ENCODE measurements at places on chromosomes 13 and 19.

DNA sequence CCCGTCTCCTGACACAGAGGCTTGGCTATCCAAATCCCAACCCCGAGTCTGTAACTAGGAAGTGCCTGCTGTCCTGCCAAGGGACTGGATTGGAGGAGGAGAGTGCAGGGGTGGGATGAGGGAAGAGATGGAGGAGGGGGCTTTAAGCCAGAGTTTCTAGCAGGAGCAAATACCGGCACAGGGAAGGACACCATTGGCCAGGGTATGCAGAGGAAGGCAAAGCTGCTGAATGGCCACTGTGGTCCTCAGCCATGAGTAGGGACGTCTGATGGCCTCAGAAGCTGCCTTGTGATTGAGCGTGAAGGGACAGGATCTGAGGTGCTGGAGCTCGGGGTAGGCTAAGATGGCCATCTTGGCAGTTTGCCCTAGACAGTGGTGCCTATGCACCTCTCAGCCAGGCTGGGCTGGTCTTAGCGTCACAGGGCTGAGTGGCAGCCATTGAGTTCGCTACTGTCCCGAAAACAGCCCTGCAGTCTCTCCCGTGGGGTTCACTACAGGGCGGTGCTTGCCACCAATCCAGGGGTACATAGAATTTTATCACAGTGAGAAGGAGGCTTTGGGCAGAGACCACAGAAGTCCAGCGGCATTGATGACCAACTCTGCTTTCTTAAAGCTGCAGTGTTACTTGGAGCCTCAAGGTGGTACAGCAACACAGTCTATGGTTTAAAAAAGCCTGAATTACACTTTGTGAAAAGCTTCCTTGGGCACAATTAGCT is 61.8 kb downstream of the AKAP11 start:
- peak; percentile 42 for DNase-seq

- no peak for DNase-seq
Measured at GRCh38 chr19:1858412-1859081, 4.8 kb downstream of the KLF16 start.

DNA sequence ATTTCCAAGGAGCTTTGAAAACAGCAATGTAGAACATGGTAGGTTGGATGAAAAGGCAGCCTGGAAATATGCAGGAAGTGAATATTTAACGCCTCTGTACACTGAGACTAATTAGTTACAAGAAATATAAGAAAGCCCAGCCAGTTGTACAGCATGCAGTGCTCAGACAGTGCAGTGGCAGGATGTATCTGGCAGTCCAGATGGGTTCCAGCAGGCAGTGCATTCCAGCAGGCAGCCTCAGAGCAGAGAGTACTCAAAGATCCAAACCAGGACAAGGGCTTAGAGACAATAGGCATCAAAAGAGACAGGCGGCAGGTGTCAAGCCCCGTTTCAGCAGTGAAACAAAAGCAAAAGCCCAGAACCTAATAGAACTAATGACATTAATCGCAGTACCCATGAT is 2776.3 kb downstream of the PCDH9 start:
- no peak for DNase-seq

DNA sequence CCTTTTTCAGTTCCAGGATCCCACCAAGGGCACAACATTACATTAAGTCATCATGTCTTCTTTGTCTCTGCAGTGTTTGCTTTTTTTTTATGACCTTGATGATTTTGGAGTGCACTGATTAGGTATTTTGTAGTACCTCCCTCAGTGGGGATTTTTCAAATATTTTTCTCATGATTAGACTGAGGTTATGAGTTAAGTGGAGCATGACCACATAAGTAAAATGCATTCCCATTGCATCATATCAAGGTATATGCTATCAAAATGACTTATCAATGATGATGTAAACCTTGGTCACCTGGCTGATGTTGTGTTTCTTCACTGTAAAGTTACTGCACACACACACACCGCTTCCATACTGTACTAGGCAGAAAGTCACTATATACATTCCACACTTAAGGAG is 96.7 kb upstream of the TRPC4 start:
- no peak for DNase-seq

DNA sequence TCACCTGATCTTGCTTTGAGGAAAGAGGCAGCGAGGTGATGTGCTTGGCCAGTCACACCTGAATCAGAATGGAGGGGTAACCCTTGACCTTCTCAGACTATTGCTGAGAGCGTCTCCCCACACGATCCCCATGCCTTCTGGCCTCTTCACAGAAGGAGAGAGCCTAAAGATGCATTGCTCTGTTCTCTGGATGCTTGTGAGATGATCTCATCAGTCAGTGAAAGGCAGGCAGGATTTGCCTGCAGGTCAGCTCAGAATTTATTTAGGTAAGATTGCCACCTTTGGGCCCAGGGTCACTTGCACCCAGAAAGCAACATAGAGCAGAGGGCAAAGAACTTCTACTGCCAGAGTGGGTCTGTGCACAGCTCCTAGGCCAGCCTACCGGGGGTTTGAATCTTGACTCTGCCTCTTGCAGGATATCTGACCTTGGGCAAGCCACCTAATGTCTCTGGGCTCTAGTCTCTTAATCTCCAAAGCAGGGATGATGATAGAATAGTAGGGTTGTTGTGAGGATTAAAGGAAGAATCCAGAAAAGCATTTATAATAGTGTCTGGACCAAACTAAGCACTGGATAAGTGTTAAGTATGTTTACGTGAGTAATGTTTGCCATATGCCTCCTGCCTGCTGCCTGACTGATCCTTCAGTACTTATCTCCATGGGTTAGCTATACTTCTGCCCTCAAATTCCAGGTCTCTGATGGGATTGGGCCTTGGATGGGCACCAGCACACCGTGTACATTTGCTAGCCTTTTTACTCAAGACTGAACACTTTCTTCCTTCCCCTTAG is 8.4 kb upstream of the FLT1 start:
- DNase-seq, result no peak

GRCh38 chr19:1000591-1001537 is 645 bp downstream of the GRIN3B start:
- no peak for DNase-seq

GRCh38 chr19:3478409-3479176 is 1.7 kb downstream of the SMIM24 start:
- no peak for DNase-seq

- DNase-seq, result no peak
Measured at GRCh38 chr19:17327654-17328516, 6.8 kb downstream of the ANO8 start.

GRCh38 chr19:23547816-23548430 is 139.1 kb downstream of the ZNF675 start:
- no peak for DNase-seq

DNA sequence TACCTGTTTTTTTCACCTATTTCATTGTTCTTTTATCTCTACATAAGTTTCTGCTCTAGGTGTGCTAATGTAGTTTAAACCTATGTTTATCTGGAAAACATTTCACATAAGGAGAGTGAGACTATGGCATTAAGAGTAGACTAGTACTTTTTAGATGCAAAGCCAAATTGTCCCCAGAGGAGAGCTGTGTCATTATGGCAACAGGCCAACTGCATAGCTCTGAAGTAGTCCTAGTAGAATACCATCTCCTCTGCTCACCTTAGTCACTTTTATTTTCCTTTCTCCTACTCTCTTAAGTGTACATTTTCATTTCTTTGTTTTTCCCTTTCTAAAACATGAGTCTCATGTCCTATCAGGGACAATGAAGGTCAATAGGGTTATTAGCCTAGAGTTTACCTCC is 123.1 kb downstream of the ITGBL1 start:
- DNase-seq, result no peak

GRCh38 chr13:33676045-33676989 is 141.6 kb upstream of the RFC3 start:
- DNase-seq, result peak; percentile 36

DNA sequence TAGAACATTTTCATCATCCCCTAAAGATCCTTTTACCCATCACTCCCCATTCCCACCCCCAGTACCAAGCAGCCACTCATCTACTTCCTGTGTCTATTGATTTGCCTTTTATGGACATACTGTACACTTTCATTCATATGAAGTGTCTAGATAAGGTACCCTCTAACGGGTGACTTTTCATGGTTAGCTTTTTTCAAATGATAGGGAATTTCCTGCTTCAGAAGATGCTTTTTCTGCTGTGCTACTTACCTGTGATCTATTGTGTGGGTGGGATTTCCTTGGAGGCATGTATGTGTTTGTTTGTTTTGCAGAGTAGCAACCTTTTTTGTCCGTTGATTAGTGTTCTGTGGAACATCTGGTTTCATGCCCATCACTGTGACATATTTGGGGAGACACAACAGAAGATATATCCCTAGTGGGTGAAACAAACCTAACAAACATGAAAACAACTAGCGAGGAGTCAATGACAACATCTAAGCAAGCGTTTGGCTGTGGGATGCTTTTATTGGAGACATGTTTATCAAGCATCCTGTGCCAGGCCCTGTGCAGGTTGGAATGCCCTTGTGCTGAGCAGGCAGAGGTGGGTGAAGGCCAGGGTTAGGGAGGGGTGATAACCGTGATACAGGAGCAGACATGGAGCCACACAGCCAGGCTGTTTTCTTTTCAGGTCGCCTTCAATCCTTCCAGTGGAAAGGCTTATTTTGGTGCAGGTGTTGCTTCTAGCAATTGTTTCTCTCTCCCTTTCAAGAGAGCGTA is 17.6 kb downstream of the SPINT2 start:
- DNase-seq, result no peak

GRCh38 chr13:89375839-89376238 is 1704.7 kb downstream of the SLITRK5 start:
- DNase-seq, result peak; percentile 61

- no peak for DNase-seq
Measured at GRCh38 chr13:46025157-46025556, 27.4 kb downstream of the ZC3H13 start.

DNA sequence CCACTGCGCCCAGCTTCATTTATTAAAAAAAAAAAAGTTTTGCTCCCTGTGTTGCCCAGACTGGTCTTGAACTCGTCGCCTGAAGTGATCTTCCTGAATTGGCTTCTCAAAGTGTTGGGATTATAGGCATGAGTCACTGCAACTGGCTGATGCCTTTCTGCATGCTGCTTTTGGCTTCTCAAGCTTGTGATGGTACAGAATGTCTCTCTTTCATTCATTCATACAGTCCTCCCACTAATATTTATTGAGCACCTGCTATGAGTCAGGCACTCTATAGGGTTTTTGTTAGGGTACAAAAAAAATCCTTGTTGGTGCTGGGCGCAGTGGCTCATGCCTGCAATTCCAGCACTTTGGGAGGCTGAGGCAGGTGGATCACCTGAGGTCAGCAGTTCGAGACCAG is 9.0 kb downstream of the TSPAN16 start:
- DNase-seq, result no peak

DNA sequence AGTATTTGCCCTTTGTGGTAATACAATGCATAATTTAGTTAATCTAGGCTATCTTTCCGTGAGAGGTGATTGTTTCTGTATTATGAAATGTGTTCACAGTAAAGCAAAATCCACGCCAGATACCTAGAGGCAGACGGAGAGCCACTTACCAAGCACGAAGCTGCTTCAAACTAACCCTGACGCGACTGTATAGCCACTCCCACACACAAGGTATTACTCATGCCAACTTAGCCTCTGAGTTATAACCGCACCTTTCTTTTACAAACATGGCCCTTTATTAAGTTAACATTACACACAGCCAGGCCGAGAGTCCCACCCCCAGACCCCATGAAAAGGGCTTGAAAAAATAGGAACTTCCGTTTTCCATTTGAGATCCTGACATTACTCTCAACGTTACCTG is 185.7 kb downstream of the ABCC4 start:
- no peak for DNase-seq

- no peak for DNase-seq
Measured at GRCh38 chr13:30371649-30372265, 50.5 kb upstream of the UBE2L5 start.

DNA sequence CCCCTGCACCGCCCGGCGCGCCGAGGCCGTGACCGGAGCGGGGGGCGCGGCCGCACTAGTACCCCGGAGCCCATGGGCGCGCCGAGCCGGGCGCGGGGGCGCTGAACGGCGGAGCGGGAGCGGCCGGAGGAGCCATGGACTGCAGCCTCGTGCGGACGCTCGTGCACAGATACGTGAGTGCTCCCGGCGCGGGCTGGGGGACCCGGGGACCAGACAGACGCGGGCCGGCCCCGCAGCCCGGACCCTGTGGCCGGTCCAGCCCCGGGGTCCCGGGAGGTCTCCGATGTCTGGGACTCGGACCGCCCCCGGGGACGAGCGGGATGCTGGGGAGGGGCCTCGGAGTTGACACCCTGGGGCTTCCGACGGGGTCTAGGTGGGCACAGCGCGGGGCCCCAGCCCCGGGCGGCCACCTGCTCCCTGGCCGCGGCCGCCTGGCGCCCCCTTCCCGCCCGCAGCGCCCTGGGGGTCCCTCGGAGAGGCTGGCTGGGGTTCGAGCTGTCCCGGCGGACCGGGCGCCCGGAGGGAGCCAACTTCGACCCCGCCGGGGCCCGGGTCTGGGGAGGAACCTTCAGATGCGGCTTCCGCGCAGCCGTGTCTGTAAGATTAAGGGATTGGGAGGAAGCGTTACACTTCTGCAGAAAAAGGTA is 568 bp downstream of the ATP11A start:
- DNase-seq, result no peak

DNA sequence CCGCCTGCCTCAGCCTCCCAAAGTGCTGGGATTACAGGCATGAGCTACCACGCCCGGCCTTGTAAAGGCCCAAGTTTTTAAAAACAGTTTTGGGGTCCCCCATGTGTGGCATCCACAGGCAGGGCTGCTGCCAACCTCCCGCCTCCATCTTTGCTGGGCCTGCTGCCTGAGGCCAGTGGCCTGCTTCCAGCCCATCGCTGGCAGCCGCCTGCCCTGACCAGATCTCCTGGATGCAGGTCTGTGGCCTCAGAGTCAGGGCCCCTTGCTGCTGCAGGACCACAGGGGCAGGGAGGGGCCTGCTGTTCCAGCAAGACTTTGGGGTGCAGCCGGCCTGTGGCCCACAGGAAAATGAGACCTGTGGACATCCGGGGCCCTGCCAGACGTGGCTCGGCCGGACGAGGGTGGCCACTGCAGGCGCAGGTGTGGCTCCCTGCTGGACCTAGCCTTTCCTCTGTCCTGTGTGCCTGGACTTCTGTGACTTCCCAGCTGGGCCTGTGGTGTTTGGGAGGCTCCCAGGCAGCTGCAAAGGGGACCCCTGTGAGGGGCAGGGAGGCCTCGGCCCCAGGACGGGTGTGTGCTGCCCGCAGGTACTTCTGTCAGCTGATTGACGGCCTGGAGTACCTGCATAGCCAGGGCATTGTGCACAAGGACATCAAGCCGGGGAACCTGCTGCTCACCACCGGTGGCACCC is 14.4 kb downstream of the STK11 start:
- no peak for DNase-seq

- DNase-seq, result peak; percentile 37
Measured at GRCh38 chr13:27172495-27172842, 858 bp upstream of the USP12 start.

- DNase-seq, result peak; percentile 1
Measured at GRCh38 chr13:67619995-67620380, 389.9 kb upstream of the PCDH9 start.

GRCh38 chr19:2060884-2061494 is 9.9 kb upstream of the MKNK2 start:
- DNase-seq, result peak; percentile 83
